ENCODE measurements at places on chromosomes 4 and X.

- DNase-seq: peak; percentile 59
Measured at GRCh38 chr4:55553441-55554201, 6.9 kb upstream of the CLOCK start.

DNA sequence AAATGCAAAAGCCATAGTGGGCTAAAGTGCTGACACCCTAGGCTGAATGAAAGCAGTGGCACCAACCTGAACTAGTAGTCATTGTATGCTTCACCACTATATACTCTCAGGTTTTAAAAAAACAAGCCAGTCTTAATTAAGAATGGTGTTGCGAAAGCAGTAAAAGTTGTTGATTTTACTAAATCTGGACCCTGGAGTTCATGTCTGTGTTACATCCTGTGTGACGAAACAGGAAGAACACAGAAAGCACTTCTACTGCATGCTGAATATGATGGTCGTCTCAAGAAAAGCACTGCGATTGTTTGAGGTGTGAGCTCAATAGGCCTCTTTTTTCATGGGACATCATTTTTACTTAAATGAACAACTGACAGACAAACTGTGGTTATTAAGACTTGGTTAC, 24.2 kb upstream of the GDPD2 start:
- DNase-seq: no peak

GRCh38 chr4:10942156-10942555, 257.6 kb upstream of the CLNK start:
- no peak for DNase-seq

DNA sequence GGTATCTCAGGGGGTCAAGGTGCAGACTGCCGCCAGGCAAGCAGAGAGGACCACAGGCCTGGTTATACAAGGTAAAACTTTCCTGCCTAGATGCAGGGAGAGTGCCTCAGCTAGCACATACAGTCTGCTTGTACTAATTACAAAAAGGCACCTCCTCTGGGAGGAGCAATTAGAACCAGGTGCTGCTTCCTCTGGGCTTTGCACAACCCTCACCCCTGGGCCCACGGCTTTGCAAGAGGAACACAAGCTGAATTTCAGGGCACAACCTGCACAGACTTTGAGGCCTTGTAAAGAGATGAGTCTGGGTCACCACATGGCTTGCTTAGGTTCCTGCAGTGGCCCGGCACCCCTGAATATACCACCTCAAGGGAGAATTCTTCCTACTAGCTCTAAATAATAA, 9.2 kb upstream of the CITED1 start:
- no peak for DNase-seq

- DNase-seq: no peak
Measured at GRCh38 chrX:85109235-85109634, 105.6 kb downstream of the APOOL start.

- no peak for DNase-seq
Measured at GRCh38 chr4:175986-176385, 51.7 kb downstream of the ZNF718 start.

- DNase-seq: no peak
Measured at GRCh38 chrX:40012868-40013265, 84.9 kb downstream of the BCOR start.
